ENCODE measurements at places on chromosomes 16 and 17.
A peak's percentile ranks its signal among the peaks of the same experiment; 100 is the strongest.

DNA sequence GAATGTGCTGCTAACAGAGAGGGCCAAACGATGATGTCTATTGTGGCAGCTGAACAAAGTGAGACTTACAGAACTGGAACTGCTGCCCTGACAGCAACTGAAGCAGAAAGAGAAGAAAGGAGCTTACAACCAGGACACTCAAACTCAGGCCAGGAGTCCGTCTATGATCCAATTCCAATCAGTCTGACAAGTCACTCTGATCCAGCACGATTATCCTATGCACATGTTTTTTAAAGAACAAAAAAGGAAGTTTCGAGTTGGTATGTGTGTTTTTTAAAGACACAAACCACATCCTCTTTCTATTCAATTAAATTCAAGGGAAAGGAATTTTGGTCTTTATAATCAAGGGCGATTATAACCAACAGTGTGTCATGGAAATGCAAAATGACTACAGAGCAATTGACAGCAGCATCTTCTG is 42.4 kb upstream of the MTMR4 start:
- DNase-seq: peak; percentile 30

- no peak for DNase-seq
Observed at GRCh38 chr16:979147-979546, 2.4 kb upstream of the SOX8 start.

GRCh38 chr17:41925991-41926590 is 4.3 kb upstream of the ODAD4 start:
- no peak for DNase-seq

GRCh38 chr16:57572978-57573728 is 30.7 kb downstream of the ADGRG5 start:
- no peak for DNase-seq

DNA sequence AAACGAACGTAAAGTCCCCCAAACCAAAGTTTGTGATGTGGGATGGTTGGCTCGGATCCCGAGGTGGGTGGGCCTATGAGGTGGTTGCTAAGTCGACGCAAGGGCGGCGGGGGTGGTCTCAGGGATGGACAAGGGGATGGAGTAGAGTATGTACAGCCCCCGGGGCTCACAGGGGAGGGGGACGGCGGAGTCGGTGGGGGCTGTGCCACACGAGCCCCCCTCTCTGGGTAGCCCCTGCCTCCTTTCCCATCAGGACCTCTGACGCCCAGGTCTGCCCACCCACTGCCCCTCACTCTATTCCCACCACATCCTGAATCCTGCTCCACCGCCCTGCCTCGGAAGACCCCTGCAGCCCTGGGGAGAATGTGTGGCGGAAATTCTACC is 15.2 kb downstream of the IL34 start:
- DNase-seq: no peak

DNA sequence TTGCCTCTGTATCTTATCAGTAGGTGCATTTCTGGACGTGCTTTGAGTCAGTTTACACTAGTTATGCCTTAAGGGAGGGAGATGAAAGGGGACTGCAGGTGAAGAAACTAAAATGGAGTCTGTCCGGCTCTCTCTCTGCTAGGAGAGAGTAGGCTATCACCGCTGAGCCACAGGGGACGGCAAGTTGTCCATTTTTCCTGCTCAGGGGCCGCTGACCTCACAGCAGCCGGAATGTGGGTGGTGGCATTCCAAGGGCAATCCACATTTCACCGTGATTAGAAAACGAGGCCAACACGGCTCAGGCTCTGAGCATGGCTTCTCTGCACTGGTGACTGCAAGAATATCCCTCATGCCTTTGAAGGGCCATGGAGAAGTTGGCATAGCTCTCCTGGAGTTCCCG is 19.0 kb upstream of the KLHDC4 start:
- DNase-seq: no peak

DNA sequence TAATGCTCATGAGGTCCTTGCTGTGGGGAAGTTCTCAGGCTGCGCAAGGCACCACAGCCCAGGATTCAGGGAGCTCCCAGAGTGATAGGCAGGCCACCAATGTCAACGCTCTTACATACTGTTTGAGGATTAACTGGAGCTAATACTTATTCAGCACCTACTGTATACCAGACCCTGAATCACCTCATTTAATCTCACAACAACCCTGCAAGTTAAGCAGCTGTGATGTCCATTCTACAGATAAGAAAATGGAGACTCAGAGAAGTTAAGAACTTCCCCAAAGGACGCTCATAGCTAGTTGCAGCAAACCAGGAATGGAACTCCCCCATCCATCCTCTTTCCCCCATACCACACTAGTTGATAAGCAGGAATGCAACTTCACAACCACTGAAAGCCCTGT is 25.5 kb upstream of the CCR7 start:
- DNase-seq: no peak

- no peak for DNase-seq
Observed at GRCh38 chr16:85628645-85629044, 15.5 kb downstream of the GSE1 start.

- DNase-seq: no peak
Observed at GRCh38 chr17:65876985-65877384, 314.9 kb downstream of the CEP112 start.
